Stimulated activated CD4-positive, alpha-beta T cell treated with anti-CD3 and anti-CD28 coated beads, Interleukin-1b, Interleukin-23, amount 100 ng/mL, for 4 hours (primary cell): ENCODE measurements at places on chromosomes 7 and 10.

GRCh38 chr7:77184463-77184862, 15.2 kb downstream of the FGL2 start:
- DNase-seq = no peak

- DNase-seq = no peak
Measured at GRCh38 chr7:140646931-140647647, 6.5 kb upstream of the DENND2A start.

- DNase-seq = no peak
Measured at GRCh38 chr7:134470864-134471263, 12.0 kb upstream of the AKR1B1 start.

DNA sequence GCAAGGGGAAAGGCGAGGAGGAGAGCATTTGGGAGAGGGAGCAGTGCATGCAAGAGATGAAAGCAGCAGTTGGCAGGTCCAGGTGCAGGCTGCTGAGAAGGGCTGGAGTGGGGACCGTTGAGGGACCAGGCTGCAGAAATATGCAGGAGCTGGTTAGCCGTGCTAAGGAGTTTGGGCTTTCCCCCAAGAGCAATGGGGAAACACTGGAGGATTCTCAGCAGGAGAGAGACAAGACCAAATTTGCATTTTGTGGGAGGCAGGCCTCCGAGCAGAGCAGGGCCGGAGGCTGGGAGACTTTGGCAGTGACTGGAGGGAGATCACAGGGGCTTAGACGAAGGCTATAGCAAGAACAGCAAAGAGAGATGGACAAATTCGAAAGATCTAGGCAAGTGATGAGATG, 11.8 kb downstream of the BTBD16 start:
- DNase-seq = no peak

DNA sequence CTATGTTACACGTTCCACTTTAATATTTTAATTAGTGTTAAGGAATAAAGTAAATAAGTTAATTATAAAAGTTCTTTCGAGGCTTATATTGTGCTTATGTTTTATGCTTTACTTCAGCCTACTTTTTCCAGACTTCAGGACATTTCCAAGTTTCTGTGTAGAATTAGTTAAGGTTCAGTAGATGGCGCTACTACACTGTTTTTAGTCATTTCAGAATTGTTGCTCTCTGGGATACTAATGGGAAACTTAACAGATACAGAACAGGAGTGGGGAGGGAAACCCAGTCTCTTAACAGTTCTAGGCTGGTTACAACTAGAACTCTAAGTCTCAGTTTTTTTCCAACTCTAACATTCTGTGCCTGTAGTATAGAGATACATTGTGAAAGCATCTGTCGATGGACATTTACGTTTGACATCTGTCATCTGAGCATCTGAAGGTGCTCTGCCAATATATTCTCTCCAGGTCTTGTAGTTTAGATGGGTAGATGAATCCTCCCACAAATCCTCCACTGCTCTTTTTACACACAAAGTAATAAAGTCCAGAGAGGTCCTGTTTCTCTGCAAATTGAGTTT, 56.8 kb upstream of the FAM171A1 start:
- DNase-seq = no peak

- no peak for DNase-seq
Measured at GRCh38 chr7:114082642-114083165, 163.9 kb upstream of the PPP1R3A start.

- DNase-seq = peak; percentile 70
Measured at GRCh38 chr7:99392659-99393354, 15.6 kb downstream of the PDAP1 start.

DNA sequence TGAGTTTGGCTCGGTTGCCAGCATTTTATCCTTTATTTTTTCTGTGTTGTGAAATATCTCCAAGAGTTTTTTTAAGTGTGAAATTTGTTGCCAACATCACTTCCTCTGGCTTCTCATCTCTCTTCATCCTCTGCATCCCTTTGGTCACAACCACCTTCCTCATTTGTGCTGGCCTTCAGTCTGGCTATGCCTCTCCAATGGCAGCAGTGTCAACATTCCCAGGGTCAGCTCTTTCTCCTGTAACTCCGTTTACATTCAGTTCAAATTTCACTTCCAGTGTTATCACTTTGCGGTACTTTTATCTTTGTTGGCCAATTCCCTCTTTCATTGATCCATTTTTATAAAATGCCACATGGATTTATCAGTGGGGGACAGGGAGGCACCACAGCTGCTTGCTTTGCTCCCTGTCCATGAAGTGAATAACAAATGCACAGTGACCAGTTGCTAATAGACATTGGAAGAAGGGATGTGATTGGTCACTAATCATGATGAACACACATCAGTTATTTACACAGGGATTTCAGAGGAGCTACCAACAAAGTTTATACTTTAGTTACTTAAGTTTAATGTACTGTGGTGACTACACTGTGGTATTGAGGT, 311.4 kb upstream of the LRGUK start:
- DNase-seq = no peak

GRCh38 chr10:33523236-33523792, 188.8 kb upstream of the NRP1 start:
- no peak for DNase-seq

- no peak for DNase-seq
Measured at GRCh38 chr7:50416527-50417182, 33.5 kb downstream of the FIGNL1 start.

DNA sequence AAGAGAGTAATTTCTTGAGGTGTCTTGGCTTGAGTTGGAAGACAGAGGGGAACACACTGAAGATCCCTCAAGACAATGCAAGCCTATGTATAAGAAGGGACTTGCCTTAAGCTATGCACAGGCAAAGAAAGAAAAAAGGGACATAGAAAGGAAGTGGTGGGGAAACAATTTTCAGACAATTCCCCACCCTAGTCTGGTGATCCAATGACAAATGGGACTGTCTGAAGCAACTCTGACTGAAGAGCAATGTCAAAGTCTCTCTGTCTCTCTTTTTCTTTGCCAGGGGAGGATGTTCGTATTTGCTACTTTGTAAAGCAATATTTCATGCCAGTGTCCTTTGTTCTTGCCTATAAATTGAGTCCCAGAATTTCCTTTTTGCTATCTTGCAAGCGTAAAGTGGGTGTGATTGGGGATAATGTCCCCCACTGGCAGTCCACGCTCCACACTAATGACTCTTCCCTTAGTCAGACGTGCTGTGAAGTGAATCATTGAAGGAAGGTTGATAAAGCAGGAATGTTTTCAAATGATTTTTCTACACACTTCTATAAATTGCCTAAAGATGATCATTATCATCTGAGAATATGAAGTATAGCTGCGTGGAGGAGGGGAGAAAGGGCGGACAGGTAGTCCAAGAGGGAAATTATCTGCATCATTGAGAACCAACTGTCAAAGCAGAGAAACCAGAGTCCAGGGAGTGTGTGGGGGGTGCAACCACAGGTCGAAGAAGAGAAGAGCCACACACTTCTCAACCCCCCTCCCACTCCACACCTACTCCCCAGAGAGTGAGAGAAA, 243.8 kb upstream of the ETV1 start:
- DNase-seq = no peak

- no peak for DNase-seq
Measured at GRCh38 chr10:131841661-131842139, 59.1 kb upstream of the PPP2R2D start.

- DNase-seq = no peak
Measured at GRCh38 chr7:18590744-18591340, 95.3 kb downstream of the HDAC9 start.

DNA sequence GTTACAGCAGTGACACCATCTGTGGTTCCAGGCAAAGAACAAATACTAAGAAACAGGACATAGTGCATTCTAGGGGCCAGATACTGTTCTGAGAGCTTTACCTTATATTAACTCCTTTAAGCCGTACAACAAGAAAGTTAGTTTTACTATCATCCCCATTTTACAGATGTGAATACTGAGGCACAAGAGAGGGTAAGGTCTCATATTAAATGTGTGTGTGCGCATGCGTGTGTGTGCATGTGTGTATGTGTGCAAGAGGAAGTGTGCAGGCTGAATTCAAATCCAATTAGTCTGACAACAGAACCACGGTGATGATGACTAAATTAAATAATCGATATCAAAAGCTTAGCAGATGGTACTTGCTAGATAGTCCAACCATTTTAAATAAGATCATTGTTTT, 11.0 kb downstream of the TECTB start:
- DNase-seq = no peak

DNA sequence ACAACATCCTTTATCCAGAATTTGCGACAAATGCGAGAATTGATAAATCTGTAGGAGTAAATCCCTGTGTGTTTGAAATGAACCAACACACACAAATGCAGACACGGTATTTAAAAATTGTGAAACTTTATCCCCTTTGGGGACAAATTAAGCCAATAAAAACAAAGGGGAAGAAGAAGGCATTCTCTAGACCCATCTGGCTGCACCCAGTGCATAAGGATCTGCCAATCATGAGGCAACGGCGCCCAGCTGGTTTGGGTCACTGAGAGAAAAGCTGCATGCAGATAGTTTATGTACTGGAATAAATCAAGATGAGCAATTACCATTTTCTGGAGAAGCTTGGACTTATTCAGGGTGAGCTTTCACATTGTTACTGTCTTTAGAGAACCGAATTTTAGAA, 45.7 kb downstream of the VAX1 start:
- no peak for DNase-seq

DNA sequence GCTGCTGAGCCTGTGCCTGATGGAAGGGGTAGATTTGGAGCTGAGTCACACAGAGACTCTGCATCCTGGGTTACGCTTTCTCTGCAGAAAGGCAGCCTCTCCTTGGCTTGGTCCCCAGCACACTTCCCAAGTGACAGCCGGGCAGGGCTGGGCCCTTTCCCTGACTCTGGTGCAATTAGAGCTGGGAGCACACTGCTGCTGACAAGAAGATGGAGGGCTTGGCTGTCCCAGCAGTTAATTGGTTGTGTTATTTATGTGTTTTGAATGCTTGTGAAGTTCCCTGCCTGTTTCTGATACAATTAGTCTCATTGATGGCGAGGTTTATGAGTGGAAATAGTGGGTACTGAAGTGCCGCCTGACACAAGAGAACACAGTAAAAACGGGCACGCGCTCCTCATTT, 123.6 kb downstream of the TCERG1L start:
- DNase-seq = no peak

DNA sequence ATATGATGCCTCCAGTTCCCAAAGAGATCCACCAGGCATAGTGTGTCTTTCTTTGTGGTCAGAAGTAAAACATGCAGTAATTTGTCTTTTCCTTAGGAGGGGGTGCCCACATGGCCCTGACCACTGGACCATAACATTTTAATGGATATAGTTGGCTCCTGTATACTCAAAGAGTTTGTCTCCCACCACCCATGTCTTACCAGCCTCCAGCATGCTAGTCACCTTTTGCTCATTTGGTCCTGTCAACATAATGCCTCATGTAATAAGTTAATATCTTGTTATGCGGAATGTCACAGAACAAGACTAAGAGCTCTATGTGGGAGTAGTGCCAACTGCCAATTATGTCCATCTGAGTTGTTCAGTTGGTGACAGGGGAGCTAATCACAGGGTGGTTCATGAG, 83.4 kb upstream of the IFRD1 start:
- no peak for DNase-seq

- DNase-seq = peak; percentile 55
Measured at GRCh38 chr10:33008499-33009243, 50.6 kb upstream of the ITGB1 start.

DNA sequence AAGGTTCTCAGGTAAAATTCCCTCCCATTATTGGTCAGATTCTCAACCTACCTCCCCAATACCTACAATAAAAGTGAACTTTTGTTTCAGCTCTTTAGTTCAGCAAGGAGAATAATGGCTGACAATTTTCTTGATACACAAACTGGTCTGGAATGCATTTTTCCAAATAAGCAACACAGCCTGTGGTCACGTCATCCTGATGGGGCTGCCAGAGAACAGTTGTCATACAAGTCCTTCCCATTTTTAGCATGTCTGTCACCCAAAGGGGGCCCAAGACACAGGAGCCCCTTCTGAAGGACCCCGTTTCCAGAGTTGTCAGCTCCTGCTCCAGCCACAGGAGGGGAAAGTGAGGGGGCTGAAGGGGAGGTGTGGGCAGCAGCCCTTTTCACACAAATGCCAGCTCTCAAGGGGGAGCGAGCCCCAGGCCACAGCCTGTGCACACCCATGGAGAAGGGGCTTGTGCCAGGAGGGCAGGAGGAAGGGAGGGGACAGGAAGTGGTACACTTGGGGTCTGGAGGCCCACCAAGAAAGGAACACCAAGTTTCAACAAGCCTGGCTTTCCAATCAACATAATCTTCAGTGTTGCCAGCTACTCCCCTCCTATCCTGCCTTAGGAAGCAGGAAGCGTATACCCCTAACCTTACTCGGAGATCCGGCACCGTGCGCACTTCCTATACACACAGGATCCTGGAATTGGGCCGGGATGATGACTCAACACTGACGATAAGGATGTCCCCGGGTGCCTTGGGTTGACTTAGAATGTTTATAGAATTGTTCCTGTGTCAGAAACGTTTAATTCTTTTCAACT, 43.4 kb upstream of the PDLIM1 start:
- no peak for DNase-seq

DNA sequence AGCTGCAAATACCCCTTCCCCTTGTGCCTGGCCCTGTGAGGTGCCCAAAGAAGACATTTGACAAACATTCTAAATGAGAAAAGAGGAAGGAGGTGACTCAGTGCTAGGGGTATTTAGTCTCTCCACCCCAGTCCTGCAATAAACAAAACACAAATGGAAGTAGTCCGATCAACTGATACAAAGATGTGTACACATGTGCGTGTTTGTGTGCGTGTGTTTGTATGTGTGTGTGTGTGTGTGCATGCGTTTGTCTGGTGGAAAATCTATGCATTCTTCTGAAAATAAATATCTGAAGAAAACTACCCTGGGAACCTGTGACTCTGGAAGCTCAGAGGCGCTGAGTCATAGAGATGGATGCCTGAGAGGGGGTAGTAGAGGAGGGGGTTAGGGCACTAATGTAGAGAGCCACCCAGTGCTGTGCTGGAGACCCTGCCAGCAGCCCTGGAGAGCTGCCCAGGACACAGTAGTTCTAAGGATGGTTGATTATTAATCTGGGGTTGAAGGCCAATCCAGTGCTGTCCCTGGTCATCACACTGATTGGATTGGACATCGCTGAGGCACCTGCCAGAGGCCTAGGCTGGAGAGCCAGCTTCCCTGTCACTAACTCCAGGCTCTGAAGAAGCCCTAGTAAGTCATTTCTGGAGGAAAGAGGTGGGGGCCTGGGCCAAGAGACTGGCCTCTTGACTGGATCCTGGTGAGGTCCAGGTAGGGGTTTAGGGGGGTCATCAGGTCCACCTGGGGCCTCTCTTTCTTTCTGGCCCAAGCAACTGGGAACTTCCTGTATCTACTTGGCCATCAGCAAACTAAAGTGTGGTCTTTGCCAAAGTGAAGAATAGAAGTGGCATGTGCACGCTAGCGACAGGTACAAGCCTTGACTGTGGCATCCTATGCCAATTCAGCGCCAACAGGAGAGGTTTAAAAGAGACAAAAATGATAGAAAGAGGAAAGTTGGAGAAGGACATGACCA, 18.5 kb downstream of the SFTPA1 start:
- no peak for DNase-seq

DNA sequence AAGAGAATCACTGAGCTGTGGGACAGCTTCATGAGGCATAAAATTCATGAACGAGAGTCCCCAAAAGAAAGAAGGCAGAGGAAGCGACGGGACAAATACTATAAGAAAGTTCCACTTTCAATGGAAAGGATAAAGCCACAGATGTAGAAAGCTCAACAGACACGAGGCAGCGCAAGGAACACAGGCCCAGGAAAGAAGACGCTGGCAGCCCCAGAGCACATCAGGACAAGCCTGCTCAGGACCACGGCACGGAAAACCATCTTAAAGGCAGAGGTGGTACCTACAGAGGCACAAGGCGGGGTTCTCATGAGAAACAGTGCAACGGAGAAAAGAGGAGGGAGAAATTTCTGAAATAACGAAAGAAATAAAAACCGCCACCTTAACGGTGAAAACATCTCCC, 273.4 kb downstream of the MAD1L1 start:
- no peak for DNase-seq

GRCh38 chr7:129091484-129092002, 36.6 kb upstream of the TNPO3 start:
- DNase-seq = peak; percentile 86
